Central memory CD8-positive, alpha-beta T cell (primary cell): ENCODE measurements at places on chromosomes 16 and 17.

- no peak for DNase-seq
Measured at GRCh38 chr17:79707931-79708891, 22.5 kb upstream of the ENPP7 start.

DNA sequence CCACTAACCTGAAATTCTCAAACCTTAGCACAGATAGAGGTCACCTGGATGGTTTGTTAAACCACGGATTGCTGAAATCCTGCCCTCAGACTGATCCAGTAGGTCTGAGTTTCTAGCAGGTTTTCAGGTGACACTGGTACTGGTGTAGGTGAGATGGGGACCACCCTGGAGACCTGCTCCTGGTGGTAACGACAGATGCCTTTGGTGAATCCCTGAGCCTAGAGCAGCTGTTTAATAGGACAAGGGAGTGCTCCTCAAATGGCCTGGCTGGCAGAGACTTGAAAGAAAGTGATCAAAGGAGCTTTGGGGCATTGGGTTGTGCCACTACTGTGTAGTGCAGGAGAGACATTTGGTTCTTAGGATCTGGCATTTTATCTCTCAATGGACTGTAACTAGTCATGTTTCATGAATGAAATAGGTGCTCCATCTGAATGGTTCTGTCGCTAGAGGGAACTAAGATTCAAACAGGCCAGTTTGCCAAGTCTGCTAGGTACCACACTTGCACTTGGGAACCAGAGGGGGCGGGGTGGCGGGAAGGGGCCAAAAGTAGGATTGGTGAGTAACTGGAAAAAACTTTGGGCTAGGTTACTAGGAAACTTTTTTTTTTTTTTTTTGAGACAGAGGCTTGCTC, 2.9 kb upstream of the IFI35 start:
- no peak for DNase-seq

GRCh38 chr16:14354561-14355351, 275.3 kb downstream of the PARN start:
- DNase-seq = no peak

DNA sequence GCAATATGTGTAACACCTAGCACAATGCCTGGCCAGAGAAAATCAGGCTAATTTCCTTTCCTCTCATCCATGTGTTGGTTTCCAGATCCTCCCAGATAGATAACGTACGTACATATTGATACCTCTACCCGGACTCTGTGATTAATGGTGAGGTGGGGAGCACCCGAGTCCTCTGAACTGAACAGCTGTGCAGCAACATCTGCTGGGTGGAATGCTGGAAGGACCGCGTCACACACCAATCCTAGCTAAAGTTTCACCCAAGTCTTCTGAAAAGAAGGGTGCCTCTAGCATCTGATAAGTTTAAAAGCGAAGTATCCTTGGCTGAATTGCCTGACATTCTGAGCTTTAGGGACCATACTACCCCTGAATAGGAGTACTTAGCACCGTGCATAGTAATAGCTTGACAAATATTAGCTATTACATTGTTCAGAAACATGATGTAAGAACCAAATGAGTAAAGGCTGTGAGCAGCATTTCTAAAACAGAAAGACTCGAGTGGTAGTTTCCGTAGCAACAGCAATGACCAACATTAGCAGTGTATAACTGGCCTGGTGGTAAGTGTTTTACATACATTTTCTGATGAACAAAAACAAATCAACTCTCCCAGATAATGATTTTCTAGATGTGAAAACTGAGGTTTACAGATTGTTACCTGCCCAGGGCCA, 91.4 kb downstream of the SYCE1L start:
- no peak for DNase-seq

DNA sequence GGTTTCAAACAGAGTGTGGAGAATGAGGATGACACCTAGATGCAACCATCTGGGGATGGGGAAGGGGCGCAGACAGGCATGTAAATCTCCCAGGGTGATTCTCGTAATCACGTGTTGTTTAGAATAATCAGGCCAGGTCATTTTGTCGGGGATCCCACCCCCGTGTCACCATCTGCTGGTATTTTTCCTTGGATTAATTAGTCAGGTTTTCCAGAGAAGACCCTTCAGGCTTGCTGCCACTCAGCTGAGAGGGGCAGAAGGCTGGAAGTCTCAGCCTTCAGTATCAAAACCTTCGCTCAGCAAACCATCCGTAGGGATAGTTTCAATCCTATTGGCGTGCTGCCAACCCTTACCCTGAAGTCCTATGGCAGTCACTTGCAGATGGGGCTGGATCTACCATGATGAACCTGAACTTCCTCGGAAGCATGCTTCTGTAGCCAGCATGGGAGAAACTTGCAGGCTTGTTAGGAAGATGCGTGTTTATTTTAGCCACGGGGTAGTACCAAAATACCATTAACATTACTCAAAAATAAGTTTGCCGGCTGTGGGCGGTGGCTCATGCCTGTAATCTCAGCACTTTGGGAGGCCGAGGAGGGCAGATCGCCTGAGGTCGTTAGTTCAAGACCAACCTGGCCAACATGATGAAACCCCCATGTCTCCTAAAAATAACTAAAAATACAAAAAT, 7.5 kb upstream of the ADCY9 start:
- DNase-seq = no peak

GRCh38 chr16:48500981-48501380, 109.0 kb downstream of the N4BP1 start:
- no peak for DNase-seq

DNA sequence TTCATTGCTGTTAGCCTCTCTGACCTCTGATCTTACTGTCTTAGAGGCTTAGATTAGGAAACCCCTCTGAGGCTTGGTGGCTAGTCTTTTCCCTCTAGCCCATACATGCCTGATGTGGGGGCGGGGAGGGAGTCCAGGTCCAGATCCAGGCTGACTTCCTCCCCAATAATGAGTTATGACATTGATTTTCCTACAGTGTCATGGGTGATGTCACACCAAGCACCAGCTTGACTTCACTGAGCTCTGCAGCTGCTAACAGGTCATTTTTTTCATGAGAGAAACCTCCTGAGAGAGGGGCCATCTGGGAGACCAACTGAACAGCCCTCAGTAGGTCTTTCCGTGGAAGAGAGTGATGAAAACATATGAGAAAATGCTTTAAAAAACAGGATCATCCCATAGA, 180.2 kb upstream of the N4BP1 start:
- DNase-seq = no peak

GRCh38 chr16:66058172-66058691, 308.3 kb upstream of the CDH5 start:
- no peak for DNase-seq

DNA sequence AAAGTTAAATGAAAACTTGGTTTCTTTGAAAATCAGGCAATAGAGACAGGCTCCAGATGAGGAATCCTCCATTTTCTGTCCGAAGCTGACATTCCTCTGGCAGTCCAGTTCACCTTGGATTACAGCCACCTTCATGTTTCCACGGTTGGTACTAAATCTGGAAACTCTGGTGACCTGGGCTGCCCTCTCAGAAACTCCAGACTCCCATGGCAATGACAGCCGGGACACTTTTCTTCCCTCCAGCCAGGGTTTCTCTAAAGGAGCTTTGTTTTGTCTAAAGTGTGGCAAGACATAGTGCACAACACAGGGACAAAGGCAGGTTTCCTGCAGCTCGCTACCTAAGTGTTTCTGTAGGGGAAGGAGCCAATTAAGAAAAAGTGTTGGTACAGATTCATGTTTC, 36.0 kb downstream of the CLUAP1 start:
- no peak for DNase-seq

GRCh38 chr16:4852221-4852872, 5.1 kb downstream of the UBN1 start:
- DNase-seq = no peak

DNA sequence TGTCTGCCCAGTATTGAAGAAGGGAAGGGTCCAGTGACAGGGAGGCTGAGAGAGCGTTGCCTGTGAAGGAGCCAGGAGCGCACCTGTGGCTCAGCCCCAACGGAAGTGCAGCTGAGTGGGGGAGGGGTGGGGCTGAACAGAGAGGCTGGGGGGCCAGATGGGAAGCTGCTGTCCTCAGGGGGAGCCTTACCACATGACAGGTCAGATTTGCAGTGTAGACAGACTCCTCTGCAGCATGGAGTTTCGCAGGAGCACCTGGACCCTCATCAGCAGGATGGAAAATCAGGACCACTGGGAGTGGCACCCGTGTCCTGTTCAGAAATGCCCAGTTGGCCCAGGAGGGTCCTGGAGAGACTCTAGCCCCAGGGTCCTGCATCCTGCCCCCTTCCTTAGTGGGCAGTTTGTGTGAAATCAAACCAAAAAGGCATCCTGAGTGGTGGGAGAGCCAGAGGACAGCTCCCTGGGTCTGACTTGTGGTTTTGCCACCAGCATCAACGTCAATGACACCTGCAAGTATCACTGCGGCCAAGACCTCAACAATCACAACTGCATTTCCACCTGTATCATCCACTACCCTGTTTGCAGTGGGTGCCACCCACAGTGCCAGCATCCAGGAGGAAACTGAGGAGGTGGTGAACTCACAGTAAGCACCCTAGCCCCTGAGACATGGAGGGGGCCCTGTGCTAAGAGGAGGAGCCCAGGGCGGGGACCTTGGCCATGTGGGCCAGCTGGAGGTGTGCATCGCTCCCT, 7.8 kb downstream of the CD300A start:
- no peak for DNase-seq

GRCh38 chr17:81831957-81832607, 1.0 kb downstream of the MCRIP1 start:
- DNase-seq = peak; percentile 24

DNA sequence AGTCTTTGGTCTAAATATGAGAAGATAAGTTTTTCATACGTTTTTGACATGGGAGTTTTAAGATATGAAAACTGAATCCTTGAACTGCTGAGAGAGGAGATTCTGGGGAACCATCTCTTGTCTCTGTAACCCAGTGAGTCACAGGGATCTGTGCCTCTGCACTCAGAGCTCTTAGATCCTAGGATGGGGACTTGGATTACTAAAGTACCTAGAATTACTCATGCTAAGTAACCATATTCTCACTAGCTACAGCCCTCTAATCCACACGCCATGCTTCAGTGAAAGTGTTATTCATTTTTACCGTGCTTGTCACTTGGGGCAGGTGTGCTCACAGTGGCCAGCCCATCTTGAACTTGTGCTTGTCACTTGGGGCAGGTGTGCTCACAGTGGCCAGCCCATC, 2.0 kb downstream of the MRM3 start:
- no peak for DNase-seq

DNA sequence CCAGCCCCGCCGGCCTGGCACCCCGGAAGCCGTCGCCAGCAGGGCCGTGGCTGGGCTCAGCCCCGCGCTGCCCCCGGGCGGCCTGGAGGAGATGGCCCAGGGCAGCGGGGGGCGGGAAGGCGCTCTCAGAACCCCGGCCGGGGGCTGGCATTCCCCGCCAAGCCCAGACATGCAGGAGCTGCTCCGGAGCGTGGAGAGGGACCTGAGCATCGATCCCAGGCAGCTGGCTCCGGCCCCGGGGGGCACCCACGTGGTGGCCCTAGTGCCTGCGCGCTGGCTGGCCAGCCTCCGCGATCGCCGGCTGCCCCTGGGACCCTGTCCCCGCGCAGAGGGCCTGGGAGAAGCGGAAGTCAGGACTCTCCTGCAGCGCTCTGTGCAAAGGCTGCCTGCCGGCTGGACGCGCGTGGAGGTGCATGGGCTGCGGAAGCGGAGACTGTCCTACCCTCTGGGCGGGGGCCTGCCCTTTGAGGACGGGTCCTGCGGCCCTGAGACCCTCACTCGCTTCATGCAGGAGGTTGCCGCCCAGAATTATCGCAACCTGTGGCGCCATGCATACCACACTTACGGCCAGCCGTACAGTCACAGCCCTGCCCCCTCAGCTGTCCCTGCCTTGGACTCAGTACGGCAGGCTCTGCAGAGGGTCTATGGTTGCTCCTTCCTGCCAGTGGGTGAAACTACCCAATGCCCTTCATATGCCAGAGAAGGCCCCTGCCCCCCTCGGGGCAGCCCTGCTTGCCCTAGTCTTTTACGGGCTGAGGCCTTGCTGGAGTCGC, 551 bp downstream of the WDR81 start:
- no peak for DNase-seq

DNA sequence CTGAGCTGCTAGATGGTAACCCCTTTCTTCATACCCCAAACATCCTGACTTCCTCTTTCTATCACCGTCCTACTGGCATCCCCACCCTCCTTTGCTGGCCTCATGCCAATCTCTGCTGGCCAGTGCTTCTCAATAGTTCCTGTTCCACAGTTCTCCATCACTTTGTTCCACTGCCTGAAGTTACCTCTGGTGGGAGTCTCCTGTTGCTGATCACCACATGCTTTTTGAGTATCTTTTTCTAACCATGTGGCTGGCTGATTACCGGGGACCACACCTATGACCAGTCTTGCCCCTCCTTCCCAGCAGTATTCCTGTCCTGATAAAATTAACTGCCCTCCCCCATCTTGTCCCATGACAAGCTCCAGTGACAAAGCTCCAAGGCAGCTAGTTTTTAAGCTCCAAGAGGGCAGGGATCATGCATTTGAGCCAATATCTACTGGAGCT, 380.4 kb upstream of the CCL2 start:
- no peak for DNase-seq

GRCh38 chr16:89364606-89365005, 125.8 kb downstream of the ANKRD11 start:
- no peak for DNase-seq

- no peak for DNase-seq
Measured at GRCh38 chr17:35844547-35844946, 24.1 kb downstream of the HEATR9 start.

GRCh38 chr17:30720013-30720471, 104.5 kb downstream of the CRLF3 start:
- DNase-seq = peak; percentile 6

GRCh38 chr16:1105888-1106620, 10.0 kb upstream of the C1QTNF8 start:
- no peak for DNase-seq

- DNase-seq = no peak
Measured at GRCh38 chr17:54559883-54560282, 340.8 kb upstream of the TOM1L1 start.

- no peak for DNase-seq
Measured at GRCh38 chr16:57486858-57487834, 853 bp upstream of the DOK4 start.

- DNase-seq = no peak
Measured at GRCh38 chr17:49520386-49521087, 25.4 kb downstream of the NGFR start.

GRCh38 chr16:68728523-68728922, 8.6 kb upstream of the CDH1 start:
- no peak for DNase-seq
